ENCODE measurements at places on chromosomes 4 and X.

DNA sequence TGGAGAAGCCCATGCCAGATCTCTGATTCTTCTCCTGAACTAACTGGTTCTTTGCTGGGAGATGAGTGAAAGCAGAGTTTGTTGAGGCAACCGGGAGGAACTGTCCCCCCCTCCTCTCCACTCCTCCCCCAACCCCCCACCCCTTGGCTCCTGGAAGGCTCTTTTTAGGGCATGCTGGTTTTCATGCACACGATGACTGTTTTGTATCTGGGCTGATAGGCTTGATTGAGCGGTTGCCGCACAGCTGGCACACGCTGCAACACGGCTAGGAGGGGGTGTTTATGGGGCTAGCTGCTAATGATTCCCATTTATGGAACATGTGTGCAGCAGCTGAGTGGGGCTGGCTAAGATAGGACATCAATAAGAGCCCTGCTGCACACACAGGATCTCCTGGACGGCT is 137.2 kb downstream of the SMIM20 start:
- DNase-seq: no peak

DNA sequence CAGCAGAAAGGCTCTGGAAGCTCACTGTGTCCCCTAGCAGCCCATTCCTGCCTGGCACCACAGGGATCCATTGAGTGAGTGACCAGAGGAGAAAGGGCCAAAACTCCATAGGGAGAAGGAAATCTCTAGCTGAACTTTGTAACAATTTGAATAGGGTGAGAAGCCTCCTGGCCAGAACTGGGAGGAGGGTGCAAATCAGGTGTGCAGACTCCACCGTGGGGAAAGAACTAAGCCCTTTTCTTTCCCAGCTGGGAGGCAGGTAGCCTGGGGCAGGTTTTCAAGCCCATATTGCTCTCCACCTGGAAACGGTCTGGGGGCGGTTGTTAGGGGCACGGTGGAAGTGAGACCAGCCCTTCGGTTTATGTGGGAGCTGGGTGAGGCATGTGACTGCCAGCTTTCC is 227.2 kb downstream of the SNCA start:
- no peak for DNase-seq

DNA sequence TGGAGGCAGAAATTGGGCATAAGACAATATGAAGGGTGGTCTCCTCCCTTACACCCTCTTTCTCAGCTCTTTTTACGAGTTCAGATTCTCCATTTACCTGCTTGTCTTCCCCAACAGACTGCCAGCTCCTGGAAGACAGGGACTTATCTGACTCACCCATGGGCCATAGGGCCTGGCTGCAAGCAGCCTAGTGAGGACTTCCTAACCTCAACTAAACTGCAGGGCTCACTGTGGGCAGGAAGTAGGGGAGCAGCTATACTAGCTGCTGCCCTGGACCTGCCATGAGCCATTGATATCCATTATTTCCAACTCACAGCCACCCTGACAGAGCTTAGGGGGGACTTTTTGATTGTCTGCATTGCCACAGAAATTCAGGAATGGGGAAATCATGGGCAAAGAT is 11.5 kb upstream of the ZNF718 start:
- DNase-seq: no peak

GRCh38 chr4:173909294-173909693 is 374.2 kb downstream of the FBXO8 start:
- no peak for DNase-seq

- DNase-seq: no peak
Observed at GRCh38 chrX:63979480-63979879, 194.5 kb upstream of the ARHGEF9 start.

DNA sequence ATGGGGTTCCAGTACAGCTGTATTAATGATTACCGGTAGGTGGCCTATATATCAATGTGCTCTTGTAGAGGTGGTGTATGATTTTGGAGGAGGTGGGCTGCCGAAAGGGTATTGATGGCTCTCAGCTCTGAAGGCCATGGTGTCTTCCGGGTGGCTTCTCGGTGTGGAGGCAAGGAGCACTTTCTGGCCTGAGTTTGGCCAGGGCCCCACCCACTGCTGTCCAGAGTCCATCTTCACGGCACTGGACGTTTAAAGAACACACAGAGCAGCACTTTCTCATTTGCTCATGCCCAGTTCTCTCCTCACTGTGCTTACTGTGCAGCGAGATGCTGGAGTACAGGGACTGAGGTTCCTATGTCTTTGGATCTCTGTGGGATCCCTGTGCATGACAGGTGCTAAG is 16.1 kb downstream of the BST1 start:
- DNase-seq: no peak

DNA sequence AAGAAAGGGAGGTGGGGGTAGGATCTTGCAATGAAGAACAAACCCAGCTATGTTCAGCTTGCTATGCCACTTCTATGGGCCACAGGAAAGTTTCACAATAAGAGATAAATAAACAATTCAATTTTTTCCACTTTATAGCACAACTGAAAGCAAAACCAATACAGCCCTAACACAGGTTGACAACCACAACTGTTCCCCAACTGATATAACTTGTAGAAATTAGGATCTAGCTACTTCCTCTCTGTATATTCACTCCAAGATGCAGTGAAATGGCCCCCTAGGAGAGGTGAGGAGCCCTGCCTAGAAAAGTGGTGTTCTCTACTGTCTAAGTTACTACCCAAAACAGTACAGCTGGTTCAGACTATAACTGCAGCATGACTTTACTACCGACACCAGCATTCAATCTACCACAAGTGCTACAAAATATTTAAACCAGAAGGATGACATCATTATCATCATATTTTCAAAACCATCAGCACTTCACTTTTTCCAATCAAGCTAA is 77.0 kb downstream of the FBXW7 start:
- no peak for DNase-seq

GRCh38 chr4:100430451-100430850 is 87.4 kb downstream of the EMCN start:
- DNase-seq: no peak

DNA sequence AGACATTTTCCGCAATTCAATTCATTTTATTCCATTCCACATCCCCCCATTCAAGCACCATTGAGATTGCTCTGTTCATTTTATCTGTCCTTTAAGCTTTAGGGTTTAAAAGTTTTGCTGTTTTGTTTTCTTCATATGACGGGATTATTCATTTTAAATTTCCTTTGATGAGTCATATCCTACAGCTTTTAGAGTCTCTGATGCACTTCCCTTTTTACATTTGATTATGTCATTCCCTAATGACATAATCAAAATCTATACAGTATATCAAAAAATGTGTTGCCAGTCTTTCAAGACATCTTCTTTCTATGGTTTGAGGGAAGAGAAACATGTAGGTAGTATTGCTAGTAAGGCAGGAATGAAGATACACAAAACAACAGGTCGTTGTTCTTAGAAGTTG is 456.3 kb downstream of the PDGFC start:
- no peak for DNase-seq

- no peak for DNase-seq
Observed at GRCh38 chrX:64192040-64192439, 13.5 kb downstream of the AMER1 start.

GRCh38 chrX:110863883-110864282 is 68.3 kb upstream of the CHRDL1 start:
- DNase-seq: no peak
